Cortex of kidney (tissue), 1 donor: ENCODE measurements at places on chromosomes 5 and 9.

- DNase-seq = no peak
Observed at GRCh38 chr5:6723816-6724300, 10.6 kb downstream of the TENT4A start.

GRCh38 chr5:107474716-107475489 is 195.8 kb downstream of the EFNA5 start:
- DNase-seq = no peak

- no peak for DNase-seq
Observed at GRCh38 chr9:82498541-82499317, 510.2 kb downstream of the SPATA31D1 start.

GRCh38 chr9:132003896-132004295 is 75.8 kb downstream of the MED27 start:
- DNase-seq = no peak

DNA sequence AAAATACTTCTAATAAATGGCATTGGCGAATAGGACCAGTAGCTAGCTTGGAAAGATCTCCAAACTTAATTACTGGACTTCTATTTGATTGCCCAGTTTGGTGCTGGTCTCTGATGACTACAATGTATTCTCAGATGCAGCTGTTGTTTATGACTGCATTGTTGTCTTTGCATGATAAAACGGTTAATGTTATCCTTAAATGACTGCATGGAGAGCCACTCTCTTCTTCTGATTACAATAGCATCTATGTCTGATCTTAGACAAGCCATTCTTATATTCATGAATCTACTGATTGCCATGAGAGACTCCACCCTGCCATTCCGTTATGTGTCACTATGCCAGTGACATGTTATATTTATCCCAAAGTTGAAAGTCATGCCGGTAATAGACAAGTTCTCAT is 42.9 kb upstream of the ERBIN start:
- no peak for DNase-seq

DNA sequence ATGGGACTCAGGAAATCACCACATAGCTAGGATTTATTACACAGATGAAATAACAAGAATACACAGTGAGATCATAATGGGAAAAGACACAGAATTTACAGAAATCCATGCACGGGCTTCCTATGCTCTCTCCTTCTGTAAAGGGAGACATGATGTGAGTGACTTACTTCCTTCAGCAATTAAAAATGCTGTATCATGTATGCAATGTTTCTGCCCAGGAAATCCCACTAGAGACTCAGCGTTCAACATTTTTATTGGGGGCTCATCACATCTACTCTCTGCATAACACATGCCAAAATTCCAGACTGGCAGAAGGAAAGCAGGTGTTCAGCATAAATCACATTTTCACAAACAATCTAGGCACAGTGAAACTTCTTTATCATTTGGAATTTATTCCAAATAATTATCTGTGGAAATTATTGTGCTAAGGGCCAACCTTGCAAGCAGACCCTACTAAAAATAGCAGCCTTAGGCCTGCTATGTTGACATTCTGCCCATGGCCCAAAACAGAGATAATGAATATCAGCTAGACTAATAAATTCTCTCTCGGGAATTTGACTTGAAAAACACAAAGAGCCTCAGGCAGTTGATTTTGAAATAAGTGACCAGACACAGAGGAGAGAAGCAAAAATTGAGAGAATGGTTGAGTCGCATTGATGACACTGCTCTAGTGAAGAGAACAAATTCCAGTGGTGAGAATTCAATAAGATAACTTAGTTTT is 31.4 kb upstream of the SELENOP start:
- DNase-seq = no peak

GRCh38 chr5:158796812-158797497 is 302.8 kb downstream of the EBF1 start:
- no peak for DNase-seq

- DNase-seq = no peak
Observed at GRCh38 chr5:177427919-177428573, 1.6 kb downstream of the GRK6 start.

DNA sequence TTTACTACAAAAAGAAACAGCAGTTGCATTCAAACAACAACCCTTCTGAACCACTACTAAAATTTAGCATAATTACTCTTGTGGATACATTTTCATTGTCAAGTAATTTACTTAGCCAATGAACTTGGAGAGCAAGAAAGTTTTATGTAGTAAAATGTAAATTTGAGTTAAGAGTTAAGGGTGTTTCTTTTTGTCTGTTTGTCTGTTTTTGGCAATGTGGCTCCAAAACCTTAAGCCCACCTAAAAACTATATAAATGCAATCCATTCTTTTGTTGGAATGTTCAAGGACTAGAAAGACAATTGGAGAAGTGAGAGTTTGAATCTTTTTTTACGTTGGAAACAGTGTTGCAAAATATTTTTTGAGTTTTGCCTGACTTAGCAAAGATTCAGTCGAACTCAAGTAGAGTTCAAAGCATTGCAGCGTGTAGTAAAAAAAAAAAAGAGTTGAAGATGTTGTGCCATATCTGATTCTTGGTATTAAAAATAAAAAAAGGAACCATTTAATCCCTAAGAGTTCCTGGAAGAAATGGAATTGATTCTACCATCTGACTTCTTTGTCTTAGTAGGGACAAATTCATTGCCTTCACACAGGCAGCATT is 867 bp downstream of the SYK start:
- DNase-seq = no peak

DNA sequence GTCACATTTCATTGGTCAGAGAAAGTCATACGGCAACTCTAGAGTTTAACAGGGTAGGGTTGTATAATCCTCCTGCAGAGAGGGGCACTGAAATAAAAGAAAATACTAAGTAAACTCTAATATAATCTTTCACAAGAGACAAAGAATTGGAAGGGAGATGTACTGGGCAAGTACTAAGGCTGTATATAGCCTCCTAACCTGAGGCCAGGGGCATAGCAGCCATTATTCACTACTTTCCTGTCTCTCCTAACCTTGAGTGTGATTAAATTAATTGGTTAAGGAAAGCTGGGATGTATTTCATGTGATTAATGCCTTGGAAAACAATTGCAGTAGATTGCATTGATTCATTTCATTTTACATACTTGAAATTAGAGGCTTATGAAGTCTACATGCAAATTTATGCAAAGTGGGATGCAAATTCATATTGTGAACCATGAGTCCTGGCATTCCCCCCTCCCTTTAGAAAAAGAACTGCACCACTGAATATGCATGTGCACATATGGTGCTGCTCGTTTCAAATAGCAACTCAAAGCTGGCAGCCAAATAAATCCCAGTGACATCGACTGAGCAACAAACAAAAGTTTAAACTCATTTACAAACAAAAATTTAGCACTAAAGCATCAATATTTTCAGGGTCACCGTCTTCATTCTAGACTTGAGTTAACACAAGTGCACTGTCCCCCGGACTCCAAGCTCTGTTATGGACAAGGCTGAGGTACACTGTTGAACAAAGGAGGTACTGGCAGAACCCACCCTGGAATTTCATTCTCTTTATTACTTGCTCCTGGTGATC is 70.0 kb downstream of the DMAC1 start:
- no peak for DNase-seq

DNA sequence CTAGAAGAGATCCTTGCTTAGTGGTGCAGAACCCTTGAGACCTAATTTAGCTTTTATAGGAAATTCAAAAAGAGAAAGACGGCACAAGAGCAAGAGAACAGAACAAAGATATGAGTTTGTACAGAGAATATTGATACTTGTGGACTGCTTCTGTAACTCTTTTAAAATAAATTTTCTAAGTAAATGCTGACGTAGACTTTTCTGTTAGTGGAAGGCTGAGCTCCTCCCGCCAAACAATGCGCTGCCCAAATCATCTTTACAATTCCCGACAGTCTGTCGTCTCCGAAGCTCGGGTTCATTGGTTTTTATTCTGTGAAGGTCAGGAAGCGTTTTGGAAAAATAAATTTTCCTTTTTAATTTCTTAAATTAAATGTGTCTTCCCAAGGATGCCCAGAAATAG is 22.3 kb downstream of the RORB start:
- no peak for DNase-seq

DNA sequence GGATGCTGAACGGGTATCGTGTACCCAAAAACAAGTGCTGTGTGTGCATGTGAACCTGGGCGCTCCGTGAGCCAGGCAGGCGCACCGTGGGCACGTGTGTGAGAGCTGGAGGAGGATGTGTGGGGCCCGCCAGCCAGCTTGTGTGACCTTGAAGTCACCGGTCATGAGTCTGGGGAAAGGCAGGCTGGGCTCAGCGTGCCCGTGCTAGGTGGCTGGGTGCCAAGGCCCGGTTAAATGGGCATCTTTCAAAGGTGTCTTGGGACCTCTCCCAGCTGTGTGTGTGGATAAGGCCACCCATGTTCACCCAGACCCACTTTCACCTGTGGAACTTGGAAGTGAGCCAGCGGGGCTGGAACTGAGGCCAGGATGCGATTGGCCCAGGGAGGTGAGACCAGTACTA is 3.4 kb downstream of the KCNT1 start:
- no peak for DNase-seq
